SHP77 (cell line): ENCODE measurements at places on chromosomes 7 and 10.

- DNase-seq = no peak
Measured at GRCh38 chr10:121288864-121289661, 309.2 kb downstream of the FGFR2 start.

- DNase-seq = no peak
Measured at GRCh38 chr10:31730776-31731175, 197.9 kb downstream of the ARHGAP12 start.

DNA sequence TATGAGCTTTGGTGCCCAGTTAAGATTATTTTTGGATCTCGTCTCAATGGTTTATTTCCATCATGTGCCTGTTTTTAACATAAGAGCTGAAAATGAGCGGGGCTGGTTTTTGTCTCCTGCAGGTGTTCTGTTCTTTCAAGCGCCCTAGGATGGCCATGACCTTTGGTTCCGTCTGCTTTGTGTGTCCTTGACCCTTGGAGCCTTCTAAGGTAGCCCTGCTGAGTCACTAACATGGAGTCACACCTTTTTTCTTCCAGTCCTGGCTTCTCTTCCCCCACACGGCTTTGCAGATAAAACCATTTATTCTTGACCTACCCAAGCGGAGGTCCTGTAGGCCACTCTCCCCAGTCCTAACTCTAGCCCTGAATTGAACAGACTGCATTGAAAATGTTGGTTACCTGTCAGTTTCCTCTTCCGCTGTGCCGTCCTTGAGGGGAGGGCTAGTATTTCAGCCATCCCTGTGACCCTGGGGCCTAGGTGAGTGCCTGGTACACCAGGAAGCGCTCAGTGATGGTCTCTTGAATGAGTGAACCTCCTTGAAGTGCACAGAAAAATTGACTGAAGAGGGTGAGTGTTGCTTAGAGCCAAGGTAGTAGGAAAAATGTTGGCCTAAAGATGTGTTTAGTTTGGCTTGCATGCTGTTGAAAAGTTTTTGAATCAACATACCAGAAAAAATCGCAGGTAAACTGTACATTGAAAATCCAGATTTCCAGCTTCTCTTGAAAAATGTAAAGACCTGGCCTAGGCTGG lies 48.0 kb downstream of the CAMK1D start:
- no peak for DNase-seq

DNA sequence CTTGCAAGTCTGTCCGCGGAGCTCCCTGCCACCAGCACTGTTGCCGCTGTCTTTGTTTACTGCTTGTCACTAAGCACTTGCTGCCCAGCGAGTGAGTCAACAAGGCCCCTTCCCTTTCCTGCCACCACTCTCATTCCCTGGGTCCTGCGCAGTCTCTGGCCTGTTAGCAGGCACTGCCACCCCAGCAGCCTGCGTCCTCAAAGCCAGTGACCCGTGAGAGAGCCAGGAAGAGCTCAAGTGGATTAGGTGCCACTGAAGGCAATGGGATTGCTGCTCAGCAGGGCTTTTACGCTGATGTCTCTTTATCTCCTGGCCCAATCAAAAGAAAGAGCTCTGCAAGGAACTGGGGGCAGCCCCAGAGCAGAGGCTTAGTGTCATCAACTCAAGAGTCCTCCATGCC lies at the start of gene FRMPD2:
Gene FRMPD2, minus strand, starts transcription at position 61 of the 400 bp plus-strand sequence. CDS start 129 bp downstream, outside the sequence.
- no peak for DNase-seq

DNA sequence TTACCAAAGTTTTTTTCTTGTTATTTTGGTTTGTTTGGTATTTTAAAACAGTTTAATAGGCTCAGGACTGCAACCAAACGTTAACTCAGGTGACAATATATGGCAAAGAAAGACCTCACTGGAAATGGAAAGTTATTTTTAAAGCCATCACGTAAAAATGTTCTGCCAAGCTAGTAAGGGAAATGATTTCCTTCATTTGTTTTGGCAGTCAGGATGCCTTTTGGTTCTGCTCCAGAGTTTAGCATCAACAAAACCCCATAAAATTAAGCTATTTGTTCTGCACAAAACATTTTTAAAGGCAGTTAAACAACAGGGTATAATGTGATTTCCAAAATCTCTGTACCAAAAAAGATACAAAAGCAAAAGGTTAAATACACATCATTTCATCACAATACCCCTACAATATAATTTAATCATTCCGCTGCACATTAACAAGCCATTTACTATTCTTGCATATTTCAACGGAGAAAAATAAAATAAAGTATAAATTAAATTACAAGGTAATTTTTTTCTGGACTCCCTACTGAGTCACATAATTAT lies 172.4 kb downstream of the SEMA3E start:
- DNase-seq = no peak

GRCh38 chr10:75475460-75476182 lies 44.2 kb downstream of the LRMDA start:
- DNase-seq = no peak

DNA sequence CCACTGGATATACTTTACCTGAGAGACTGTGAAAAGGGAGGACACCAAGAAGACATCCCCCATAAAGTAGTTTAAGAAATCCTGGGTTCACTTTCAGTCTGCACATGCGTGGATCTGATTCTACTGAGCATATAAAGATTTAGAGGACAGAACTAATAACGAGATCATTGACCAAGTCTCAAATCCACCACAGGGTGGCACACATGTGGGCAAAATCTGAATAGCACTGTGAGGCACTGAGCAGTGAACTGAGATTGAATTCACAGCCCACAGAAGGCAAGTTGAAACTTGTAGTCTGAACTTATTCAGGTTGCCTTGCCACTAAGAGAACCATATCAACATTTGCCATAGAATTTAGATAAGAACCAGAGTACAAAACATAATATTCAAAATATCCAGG lies 818.6 kb downstream of the GRID1 start:
- DNase-seq = no peak

GRCh38 chr10:6232846-6233724 lies 30.4 kb downstream of the PFKFB3 start:
- no peak for DNase-seq

- no peak for DNase-seq
Measured at GRCh38 chr10:22598478-22598877, 115.9 kb downstream of the PIP4K2A start.

GRCh38 chr7:88151119-88151790 lies 68.6 kb downstream of the SRI start:
- no peak for DNase-seq

- no peak for DNase-seq
Measured at GRCh38 chr10:29470843-29471543, 163.8 kb downstream of the SVIL start.

DNA sequence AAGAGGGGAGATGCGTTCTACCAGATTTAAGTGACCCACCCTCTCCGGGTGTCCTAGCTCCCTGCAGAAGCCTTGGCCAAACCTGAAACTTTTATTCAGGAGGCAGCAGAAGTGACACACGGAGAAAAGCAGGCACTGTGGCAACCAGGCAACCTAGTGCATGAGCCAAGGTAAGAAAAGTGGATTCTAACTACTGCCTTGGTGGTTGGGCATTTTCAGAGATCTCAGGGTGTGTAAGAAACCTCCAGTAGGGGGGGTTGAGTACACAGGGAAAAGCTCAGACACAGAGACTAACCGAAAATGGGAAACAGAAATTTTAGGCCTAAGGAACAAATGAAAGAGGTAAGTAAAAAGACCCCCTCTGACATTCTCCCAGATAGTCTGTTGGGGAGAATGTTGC lies 645.7 kb downstream of the ANKRD7 start:
- peak; percentile 43 for DNase-seq

DNA sequence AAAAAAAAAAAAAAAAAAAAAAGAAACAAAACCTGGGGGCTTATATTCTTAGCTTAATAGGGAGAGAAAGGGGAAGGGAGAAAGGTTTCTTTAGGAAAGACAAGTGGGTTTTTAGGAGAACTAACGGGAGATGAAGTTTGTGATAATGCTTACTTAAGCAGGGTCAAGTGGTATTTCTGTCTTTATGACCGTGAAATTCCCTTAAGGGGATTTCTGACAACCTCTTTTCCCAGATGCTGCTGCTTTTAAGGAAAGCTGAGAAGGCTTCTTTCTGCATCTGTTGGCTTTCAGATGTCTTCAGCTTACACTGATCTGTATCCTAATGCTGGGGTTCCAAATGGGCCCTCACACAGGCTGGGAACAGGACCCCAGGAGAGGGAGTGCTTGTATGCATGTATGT lies 42.6 kb downstream of the ADAMTS14 start:
- no peak for DNase-seq

DNA sequence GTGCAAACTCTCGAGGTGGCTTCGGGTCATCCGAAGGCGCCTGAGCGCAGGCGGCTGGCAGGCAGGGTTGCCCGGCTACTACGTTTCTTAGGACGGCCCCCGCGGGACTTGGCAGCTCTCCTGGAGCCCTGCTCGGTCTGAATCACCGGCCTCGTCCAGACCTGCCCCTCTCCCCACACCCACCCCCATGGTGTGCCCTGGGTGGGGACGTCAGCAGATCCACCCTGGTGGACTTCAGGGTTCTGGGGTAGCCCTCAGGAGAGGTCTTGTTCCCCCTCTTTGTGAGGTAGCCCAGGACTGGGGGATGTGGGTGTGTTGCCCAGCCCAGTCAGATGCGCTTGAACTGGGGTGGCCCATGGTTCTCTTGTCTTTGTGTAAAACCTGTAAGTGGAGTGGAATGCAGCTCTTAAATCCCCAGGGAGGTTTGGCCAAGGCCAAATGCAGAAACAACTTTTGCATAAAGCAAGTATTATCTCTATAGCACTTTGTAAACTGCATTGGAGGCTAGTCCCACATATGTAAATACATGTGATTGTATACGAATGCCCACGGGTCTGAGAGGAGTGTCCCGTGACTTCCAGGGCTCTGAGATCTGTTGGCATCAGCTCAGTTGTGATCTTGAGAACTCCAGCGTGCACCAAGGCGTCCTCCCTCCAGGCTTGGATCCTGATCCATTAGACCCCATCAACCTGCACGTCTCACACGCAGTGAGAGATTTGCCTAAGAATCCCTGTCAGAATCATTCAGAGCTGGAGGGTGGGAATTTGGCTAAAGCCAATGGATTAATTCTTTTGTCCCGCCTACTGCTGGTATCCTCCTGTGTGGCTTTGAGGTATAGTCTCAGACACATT lies 1.8 kb downstream of the PFKFB3 start:
- DNase-seq = no peak

- no peak for DNase-seq
Measured at GRCh38 chr10:14102056-14102455, 228.7 kb downstream of the FRMD4A start.

DNA sequence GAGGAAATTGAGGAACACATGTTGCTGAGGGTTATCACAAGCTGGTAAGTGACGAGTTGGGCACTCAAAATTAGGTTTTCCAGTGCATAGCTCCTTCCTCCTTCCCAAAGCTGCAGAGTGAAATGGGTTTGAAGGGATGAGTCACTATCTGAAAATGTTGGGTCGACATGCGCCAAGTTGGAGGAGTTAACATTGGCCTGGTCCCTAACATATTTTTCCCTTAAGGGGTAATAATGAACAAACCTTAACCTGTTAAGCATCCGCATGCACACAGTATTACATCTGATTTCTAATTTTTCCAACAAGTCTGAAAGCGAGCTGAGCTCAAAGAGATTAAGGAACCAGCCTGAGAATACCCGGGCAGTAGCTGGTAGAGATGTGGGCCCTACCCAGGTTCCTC lies 20.7 kb upstream of the TECTB start:
- no peak for DNase-seq

DNA sequence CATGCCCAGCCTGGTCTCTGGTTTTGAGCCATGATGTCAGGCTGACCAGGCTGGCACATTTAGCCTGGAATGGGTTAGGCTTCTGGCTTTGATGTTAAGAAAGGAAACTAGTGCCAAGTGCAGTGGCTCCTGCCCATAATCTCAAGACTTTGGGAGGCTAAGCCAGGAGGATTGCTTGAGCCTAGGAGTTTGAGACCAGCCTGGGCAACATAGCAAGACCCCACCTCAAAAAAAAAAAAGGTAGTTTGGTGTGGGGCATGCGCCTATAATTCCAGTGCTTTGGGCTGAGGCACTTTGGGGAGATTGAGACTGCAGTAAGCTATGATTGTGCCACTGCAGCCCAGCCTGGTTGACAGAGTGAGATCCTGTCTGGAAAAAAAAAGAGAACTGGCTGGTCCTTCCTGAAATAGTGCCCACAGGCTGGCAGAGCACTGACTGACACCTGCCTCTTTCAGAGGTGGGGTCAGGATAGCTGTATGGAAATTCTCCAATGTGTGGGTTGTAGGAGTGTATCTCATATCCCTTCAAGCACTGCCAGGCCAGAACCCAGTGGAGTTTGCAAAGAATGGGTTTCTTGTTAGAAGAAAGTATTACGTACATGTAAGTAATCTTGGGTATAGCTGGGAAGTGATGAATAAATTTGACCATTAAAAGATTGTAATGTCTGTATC lies 61.3 kb downstream of the KAT6B start:
- no peak for DNase-seq

DNA sequence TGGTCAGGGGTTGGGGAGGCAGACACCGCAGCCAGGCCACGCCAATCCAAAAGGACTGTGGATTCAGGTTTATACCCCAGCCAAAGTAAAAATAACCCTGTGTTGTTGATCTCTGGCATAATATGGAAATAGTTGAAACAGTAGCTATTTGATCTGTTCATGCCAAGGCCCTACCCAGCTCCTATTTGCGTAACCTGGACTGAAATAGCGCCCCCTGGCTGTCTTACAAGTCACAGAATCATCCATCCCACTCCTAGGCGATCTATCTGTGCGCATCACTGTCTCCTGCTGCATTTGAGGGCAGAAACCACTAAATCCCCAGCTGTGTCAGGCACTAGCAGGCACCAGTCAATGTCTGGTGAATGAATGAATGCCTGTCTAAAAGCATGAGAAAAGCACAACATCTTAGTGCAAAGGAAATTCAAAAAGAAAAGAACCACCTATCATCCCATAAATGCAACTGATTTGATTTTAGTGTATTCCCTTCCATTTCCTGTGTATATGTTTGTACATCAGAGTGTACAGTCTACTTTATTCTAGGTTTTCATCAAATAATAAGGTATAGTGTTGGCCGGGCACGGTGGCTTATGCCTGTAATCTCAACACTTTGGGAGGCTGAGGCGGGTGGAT lies 160.0 kb downstream of the SLIT1 start:
- DNase-seq = peak; percentile 27

DNA sequence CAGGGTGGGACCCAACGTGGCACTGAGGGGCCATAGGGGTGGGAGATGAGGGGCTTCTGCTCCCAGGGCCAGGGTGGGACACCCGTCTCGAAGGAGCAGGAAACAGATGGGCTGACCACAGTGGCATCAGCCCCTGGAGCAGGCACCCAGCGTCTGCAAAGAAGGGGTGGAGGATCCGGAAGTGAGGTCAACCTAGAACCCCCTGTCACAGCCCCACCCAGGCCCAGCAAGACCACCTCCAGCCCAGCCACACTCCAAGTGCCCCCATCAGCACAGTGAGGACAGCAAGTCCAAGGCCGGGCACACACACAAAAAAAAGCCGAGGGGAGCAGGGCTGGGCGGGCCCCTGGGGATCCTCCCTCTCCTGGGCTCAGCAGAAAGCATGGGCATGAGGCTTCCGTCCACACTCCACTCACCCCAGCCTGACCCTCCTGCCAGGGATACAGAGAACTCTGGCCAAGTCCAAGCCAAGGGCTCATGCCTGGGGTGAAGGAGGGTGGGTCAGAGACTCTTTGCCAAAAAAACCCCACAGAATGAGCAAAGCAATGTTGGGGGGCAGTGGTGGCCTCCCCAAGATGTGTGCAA lies 111.0 kb downstream of the FOXL3 start:
- DNase-seq = no peak

GRCh38 chr10:62433181-62433692 lies 59.1 kb downstream of the ZNF365 start:
- DNase-seq = no peak
